CD4-positive, CD25-positive, alpha-beta regulatory T cell (primary cell): ENCODE measurements at places on chromosomes 1 and 21.

- DNase-seq = no peak
Measured at GRCh38 chr21:31490443-31490842, 146.4 kb upstream of the TIAM1 start.

GRCh38 chr21:19608101-19608621, 1204.6 kb upstream of the TMPRSS15 start:
- DNase-seq = no peak

DNA sequence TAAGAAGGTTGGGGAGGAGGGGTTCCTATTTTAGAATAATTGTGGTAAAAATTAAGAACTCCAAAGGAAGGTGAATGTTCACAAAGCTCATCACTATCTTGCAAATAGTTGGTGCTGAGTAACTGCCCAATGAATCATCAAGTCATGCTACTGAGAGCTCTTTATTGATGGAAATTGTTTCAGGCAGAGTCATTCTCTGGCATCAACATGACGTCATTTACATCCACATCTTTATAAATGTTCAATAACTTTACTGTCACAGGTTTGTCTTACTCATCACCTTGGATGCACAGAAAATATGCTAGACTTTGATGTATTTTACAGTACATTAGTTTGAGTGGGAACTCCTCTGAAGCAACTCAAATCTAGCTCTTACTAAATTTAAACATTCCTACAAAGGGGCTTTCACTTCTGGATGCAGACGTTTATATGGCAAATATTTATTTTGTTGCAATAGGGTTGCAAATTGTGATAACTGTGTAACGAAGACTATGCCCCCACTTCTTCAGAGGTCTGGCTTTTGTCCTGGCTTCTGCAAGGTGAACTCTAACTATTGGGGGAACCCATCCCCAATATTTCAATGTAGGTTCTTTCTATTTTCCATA, 273.7 kb upstream of the AJAP1 start:
- no peak for DNase-seq

DNA sequence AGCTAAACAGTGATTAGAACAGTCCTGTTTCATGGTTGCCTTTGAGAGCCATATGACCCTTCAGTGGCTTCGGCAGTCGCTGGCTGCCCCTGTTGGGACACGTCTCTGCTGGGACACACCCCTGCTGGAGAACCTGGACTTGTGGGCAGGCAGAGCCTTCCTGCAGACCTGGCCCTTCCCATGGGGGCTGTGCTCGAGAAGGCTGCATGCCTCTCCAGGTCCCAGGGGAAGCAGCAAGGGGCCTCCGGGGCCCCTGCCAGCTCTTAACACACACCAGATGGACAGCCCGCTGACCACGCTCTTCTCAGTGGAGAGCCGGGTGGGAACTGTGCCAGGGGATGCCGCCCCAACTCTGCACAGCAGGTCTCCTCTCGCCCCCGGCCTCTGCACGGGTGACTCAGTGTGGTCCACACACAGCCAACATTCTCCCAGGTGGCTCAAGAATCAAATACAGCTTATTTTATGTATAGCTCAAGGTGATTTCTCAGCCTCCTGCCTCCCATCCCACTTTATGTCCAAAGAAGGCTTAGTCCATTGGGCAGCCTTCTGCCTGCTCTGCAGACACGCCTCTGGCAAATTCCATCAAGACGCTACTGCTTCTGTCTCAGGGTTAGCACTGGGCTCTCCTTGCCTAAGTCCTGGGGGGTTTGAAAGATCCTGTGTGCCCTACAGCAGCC, 450.8 kb downstream of the KIF26B start:
- DNase-seq = no peak

DNA sequence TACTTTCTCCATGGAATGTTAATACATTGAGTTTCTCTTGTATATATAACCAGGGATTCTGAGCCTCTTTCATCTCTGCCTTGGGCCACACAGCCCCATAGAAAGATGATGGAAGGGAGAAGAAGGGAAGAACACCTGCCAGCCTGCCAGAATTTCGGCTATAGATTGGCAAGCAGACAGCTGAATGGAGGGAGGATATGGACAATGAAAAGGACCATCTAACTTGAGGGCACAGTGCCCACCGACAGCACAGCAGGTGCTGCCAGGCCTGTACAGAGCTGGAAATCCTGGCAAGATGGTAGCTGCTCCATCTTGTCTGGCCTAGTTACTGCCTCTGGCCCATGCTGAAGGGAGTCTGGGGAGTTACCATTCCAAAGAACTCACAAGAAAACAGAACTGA, 244.3 kb downstream of the FGGY start:
- DNase-seq = no peak

GRCh38 chr1:173009597-173009996, 41.1 kb downstream of the TNFSF18 start:
- no peak for DNase-seq

- DNase-seq = no peak
Measured at GRCh38 chr1:245652660-245653427, 498.1 kb downstream of the KIF26B start.

GRCh38 chr1:75234562-75234961, 100.4 kb downstream of the LHX8 start:
- DNase-seq = no peak

DNA sequence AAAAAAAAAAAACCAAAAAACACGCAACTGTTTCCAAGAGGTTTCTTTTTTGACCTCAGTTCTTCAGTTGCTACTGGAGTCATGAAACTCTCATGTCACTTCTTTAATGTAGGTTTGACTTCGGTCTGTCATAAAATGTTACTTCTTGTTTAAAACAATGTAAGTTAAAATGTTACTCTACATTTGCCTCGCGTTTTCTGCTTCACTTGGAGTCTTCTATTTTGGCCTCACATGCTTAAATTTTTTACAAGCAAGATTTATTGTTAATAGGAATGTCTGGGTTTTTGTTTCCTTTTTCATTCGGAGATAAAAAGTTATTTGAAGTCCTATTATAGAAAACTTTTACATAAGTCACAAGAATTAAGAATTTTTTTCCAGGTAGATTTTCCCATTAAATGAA, 880.2 kb downstream of the LTN1 start:
- DNase-seq = no peak

GRCh38 chr1:244302876-244303609, 148.7 kb downstream of the ADSS2 start:
- no peak for DNase-seq

- DNase-seq = no peak
Measured at GRCh38 chr1:228281631-228282328, 73.9 kb downstream of the OBSCN start.

- no peak for DNase-seq
Measured at GRCh38 chr1:45304311-45305081, 22.2 kb upstream of the HPDL start.

- no peak for DNase-seq
Measured at GRCh38 chr21:26881504-26882228, 36.5 kb upstream of the ADAMTS1 start.

DNA sequence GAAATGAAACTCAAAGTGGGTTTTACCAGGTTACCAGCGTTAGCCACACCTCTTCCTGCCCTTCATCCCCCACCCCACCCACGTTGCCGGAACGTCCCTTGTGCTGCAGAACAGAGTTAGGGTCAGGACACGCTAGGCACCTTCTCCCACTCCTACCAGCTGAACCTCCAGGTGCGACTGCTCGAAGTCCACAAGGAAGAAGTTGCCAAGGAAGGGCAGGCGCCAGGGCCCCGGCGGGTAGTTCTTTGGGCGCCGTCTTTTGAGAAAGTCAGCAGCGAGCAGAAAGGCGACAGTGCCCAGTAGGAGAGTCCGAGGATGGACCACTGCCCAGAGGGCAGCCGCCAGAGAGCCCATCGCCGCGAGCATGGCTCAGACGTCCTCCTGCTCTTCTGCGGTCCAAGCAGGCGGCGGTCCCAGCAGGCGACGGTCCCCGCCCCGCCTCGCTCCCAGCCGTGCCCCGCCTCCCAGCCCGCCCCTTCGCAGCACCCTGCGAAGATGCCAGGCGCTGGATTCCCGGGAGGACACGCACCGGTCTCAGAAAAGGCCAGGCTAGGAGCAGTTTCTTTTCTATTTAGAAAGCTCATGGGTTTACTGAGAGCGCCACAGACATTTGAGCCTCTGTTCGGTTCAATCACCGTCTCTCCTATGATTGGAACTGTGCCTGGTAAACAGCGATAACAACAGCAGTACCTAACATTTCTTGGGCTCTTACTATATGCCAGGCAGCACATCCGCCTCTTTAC, at the start of gene CYP2J2:
Gene CYP2J2, minus strand, starts transcription at position 393 of the 743 bp plus-strand sequence. Its CDS starts 27 bp downstream, at position 366.
- no peak for DNase-seq

DNA sequence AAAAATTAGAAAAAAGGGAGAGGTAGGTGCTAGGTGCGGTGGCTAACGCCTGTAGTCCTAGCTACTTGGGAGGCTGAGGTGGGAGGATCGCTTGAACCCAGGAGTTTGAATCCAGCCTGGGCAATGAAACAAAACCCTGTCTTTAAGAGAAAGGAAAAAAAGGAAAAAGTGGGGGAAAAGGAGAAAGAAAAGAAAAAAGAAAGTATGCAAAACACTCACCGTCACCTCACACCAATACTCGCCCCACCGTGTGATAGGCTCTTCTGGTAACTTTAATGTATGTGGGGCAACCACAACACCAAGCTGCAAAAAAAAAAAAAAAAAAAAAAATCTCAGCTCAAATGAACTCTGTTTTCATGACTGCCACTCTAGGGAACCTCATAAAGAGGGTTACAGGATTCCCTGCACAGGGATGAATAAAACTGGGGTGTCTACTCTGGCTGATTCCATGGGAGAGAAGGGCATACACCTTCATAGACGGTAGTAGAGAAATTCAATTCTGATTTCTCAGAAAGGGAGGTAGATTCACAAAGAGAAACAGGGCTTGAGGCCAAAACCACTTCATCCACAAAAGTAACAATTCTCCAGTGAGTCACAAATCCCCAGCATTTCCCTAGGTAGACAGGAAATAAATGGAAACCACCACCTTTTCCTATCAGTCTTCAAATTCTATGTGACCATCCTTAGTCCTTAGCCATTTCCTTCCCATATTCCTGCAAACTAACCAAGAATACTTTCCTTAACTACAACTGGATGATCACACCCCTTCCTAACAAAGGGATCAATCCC, 2.5 kb downstream of the MRPL9 start:
- DNase-seq = no peak

DNA sequence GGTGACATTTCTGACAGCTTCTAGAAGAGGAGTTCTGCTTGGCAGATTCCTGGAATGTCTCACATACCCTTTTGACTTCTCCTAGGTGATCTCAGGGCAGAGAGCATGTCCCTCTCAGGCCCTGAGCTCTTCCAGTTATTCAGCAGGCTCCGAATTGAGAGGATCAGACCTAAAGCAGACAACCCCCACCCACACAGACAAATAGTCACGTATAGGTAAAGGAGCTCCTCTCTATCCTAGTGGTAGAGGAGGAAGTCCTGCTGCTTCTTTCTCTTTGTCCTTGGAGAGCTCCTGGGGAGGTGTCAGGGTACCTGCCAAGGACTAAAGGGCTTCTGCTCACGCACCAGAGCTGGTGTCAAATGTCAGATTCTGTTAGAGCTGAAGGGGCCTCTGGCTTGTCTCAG, 128.1 kb downstream of the IER5 start:
- DNase-seq = no peak

GRCh38 chr1:200971955-200972711, 51.4 kb downstream of the KIF21B start:
- DNase-seq = peak; percentile 39

- DNase-seq = no peak
Measured at GRCh38 chr1:158998037-158998780, 11.5 kb upstream of the IFI16 start.

DNA sequence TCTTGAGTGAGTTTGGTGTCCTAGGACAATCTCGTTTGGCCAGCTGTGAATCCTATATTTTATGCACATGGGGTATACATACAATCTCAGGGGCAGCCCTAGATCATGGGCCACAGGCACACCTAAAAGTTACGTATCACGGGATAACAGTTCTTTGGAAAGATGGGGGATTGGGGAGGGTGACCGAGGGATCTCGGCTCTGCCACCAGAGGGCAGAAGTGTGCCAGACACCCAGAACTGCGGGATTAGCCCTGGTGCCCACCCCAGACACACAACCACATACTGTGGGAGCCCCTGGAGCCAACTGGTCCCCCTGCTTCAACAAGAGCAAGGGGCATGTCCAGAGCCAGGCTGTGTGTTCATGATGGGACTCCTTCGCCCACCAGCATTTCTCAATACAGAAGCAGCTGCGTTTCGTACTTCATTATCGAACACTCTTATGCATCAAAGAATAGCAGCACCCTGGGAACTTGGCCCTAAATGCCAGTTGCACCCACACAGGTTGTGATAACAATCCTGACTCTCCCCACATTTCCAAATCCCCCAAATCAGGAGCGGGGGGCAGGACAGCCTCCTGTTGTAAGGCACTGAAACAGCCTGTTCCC, 37.4 kb downstream of the TMCO4 start:
- peak; percentile 12 for DNase-seq

GRCh38 chr1:154062309-154062708, 71.7 kb downstream of the RPS27 start:
- DNase-seq = no peak

- no peak for DNase-seq
Measured at GRCh38 chr1:201184307-201185122, 6.1 kb upstream of the IGFN1 start.

- DNase-seq = no peak
Measured at GRCh38 chr1:185603158-185603557, 131.0 kb upstream of the HMCN1 start.

- DNase-seq = no peak
Measured at GRCh38 chr1:203373991-203374390, 23.1 kb upstream of the FMOD start.

DNA sequence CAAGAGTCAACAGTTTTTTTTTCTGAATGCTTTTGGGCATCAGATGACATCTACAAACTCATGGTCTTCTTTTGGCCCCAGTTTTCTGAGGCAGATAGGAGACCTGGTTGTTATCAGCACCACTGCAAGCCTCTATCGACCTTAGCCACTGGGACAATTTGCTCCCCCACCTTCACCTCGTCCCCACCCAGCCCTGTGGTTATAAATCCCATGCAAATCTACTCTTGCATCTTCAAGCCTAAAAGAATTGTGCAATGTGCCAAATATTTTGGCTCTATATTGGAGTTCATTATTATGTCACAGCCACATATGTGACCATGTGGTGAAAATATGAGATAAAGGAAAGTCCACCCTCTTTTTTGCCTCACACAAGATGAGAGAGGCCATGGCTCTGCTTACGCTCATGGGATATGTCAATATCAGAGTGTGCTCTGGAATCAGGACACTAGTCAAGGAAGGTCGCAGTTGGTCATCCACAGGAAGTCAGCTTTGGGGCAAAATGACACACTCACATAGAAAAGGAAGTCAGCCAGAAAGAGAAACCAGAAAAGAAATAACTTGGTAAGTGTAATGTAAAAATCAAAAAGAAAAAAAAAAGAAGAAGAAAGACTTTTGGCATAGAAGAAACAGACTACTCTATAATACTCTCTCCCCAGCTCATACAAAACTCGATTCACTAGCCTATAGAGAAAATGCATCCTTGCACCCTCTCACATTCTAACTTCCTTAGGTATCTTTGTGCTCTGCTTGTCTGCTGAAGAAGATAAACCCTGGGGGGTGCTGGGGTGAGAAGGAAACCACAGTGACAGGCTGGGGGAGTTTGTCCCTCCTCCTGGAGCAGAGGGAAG, 21.2 kb downstream of the SLC30A10 start:
- DNase-seq = no peak
